ENCODE measurements at places on chromosomes 16 and 17.

- no peak for DNase-seq
These were observed 25.6 kb downstream of the IGSF6 start for GRCh38 chr16:21626659-21627277.

- DNase-seq = no peak
These were observed 765 bp downstream of the KRT19 start for GRCh38 chr17:41527063-41528023.

GRCh38 chr16:28478506-28479180 lies 6.5 kb upstream of the NPIPB7 start:
- no peak for DNase-seq

- DNase-seq = no peak
These were observed 2.2 kb downstream of the NUBP1 start for GRCh38 chr16:10745841-10746240.

- DNase-seq = no peak
These were observed 908 bp downstream of the CALB2 start for GRCh38 chr16:71359431-71359830.

DNA sequence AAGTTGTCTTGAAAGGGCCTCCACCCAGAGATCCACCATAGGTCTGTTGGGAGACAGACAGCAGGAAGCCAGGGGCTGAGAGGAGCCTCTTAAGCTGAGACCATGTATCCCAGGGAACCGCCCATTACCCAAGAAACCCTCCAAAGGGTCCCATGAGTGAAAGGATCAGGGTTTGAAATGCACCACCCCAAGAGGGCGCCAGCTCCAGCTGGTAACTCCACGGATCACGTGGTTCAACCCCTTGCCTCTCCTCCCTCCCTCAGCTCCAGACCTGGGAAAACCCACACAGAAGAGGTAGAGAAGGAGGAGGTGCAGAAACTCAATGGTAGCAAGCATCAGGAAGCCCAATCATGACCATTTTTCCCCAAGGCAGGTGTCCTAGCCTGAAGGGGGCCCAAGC lies 148.7 kb downstream of the AIPL1 start:
- no peak for DNase-seq

GRCh38 chr17:73363442-73364154 lies 51.8 kb upstream of the CDC42EP4 start:
- DNase-seq = no peak

- DNase-seq = no peak
These were observed 18.5 kb downstream of the NLRP1 start for GRCh38 chr17:5565808-5566207.

DNA sequence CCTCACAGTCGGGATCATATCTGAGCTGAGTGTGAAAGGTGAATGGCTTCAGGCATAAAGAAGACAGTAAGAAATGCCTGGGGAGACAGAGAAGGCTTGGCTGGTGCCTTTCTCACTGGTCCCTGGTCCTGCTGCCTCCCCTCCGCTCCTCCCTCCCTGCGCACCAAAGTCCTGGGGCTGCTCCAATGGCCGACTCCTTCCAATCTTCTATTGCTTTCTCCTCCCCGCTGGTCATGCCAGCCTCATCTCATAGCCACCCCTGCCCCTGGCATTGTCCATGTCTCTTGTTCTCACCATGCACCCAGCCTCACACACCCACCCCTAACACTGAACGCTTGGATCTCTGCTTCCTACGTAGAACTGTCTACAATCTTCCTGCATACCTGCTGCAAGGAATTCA lies 18.0 kb downstream of the TLE7 start:
- no peak for DNase-seq

- DNase-seq = no peak
These were observed 69.4 kb downstream of the ZDHHC7 start for GRCh38 chr16:84941921-84942320.

GRCh38 chr16:12651765-12652512 lies 151.7 kb downstream of the CPPED1 start:
- DNase-seq = no peak

GRCh38 chr16:28491230-28491969 lies 474 bp downstream of the CLN3 start:
- DNase-seq = peak; percentile 41

DNA sequence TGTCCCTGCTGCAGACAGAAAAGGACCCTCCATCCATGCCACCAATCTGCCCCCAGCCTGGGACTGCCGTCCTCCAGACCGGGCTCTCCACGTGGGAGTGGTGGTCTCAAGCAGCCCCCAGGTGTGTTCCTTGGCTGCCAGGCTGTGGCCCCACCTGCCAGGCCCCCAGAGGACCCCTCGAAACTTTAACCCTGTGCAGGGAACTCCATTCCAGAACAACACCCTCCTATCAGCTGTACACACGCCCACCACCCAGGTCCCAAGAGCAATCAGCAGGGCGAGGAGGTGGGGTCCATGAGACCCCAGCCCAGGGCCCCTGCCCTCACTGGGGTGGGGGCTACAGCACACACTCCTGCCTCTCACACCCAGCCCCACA lies 1.4 kb downstream of the PYCR1 start:
- no peak for DNase-seq

GRCh38 chr16:81738783-81739496 lies 40.2 kb upstream of the PLCG2 start:
- no peak for DNase-seq

DNA sequence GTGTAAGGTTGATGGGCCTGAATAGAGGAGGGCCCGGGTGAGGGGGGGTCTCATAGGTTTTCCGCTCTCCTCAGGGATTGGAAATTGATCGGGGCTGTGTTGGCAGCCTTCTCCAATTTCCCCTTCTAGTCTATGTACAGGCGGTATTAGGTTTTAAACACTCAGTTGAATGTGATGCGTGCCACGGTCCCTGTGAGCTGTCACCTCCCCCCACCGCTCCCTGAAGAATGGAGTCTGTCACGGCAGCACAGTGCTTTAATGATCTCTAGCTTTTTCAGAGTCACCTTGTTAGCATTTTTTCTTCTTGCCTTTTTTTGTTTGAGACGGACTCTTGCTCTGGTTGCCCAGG lies 800 bp downstream of the COX4I1 start:
- DNase-seq = no peak

GRCh38 chr17:75831032-75831571 lies 13.1 kb downstream of the UNC13D start:
- DNase-seq = no peak

DNA sequence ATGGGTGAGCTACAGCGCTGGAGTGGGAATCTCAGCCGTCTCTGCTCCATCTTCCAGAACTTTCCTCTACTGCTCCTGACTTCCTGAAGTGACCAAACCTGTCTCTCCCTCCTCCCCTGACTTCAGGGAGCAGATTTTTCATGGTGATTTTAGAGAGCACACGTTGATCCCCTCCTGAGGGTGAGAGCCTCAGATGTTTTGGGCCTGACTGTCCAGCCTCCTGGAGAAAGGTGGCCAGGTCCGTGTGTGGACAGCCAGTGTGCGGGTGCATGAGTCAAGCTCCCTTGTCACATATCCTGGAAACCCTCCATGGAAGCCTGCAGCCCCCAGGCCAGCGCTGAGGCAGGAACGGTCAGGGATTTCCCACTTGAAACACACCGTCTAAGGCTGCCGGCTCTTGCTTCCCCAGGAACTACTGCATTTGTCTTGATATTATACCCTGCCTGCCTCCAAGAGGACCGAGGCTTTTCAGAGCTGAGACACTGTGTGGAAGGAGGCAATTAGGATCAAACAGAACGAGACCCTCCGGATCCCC lies 143.1 kb downstream of the CMIP start:
- no peak for DNase-seq

- no peak for DNase-seq
These were observed 236.7 kb upstream of the CIBAR2 start for GRCh38 chr16:85348911-85349334.

- peak; percentile 74 for DNase-seq
These were observed 7.3 kb downstream of the NT5C start for GRCh38 chr17:75124041-75124818.

Measured in activated T-cell treated with anti-CD3 and anti-CD28 coated beads, Interleukin-2, amount 50 U/mL, for 48 hours (primary cell).